ENCODE measurements at places on chromosomes 12 and 14.
A peak's percentile ranks its signal among the peaks of the same experiment; 100 is the strongest.

DNA sequence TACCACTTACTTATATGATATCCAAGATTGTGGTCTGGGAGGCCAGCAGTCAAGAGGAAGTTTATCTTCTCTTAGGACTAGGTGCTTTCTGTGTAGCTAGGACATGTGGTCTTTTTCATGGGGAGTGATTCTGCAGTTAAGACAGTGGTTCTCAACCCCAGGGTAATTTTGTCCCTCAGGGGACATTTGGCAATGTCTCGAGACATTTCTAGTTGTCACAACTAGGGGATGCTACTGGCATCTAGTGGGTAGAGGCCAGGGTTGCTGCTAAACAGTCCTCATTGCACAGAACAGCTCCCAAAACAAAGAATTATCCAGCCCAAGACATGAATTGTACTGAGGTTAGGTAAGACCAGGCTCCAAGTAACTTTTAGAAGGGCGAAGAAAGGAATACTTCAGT lies 20.0 kb downstream of the AMDHD1 start:
- no peak for DNase-seq

DNA sequence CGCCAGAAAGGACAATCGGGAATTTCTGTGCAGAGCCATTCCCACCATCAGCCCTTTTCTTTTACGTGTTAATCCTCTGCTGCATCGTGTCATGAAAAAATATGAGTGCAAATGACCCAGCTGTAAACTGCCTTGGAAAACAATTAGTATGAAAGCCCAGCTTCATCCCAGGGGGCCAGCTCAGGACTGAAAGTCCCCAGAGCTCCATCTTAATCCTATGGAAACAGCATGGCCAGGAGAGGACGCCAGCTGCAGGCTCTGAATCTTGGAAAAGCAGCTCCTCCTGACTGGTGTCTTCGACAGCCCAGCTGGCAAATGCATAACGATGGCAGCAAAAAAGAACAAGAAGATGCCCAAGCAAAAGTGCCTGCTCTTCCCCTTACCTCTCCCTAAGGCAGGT lies 191.5 kb downstream of the NTF3 start:
- DNase-seq: no peak

GRCh38 chr14:91119556-91120311 lies 5.9 kb downstream of the DGLUCY start:
- DNase-seq: peak; percentile 28

- DNase-seq: no peak
Observed at GRCh38 chr12:123506843-123507236, 26.7 kb downstream of the RILPL1 start.

DNA sequence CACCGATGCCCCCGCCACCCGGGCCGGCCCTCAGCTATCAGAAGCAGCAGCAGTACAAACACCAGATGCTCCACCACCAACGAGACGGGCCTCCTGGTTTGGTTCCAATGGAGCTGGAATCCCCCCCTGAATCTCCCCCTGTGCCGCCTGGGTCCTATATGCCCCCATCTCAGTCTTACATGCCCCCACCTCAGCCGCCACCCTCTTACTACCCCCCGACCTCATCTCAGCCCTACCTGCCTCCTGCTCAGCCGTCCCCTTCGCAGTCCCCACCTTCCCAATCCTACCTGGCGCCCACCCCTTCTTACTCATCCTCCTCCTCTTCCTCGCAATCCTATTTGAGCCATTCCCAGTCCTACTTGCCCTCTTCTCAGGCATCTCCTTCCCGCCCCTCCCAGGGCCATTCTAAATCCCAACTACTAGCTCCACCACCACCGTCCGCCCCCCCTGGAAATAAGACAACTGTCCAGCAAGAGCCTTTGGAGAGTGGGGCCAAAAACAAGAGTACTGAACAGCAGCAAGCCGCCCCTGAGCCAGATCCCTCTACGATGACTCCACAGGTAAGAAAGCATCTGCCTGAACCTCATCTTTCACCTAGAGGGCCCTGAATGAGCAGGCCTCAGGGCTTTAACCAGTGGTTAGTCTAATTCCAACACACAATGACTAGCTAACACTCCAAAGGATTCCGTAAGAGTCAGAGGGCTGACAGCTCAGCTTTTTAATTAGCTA lies 851 bp downstream of the YLPM1 start:
- no peak for DNase-seq

DNA sequence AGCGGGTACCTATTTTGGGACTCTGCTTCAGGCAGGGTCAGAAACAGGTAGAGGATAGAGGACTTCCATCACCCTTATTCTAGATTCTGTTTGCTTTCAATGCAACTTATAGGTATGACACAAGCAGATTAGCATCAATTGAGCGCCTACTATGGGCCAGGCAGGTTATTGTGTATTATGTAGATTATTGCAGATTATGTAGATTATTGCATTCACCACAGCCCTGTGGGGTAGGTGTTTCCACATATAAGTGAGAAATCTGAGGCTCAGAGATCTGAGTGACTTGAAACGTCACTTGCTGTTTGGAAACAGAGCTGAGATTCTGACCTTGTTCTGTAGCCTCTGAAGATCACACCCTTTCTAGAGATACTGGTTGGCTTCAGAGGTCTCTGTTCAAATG lies 25.7 kb upstream of the SERPINA4 start:
- DNase-seq: no peak

DNA sequence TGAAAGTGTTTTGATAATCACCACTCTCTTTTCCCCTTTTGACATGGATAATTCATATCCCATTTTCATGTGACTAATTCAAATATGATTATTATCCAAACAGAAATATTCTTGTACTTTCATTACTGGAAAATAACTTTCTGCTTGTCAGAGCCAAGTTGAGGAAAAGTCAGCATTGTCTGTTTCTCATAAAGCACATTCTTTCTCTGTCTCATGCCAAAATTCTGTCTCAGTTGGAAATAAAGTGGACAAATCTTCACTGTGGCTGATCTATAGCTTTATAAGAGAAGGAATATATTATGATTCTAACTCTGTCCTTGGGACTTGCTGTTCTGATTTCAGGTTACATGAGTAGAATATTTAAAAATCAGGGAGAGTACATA lies 22.7 kb upstream of the PRICKLE1 start:
- no peak for DNase-seq

- DNase-seq: no peak
Observed at GRCh38 chr12:11777451-11777850, 128.0 kb downstream of the ETV6 start.

Measured in AG09309 (cell line).